ENCODE measurements at places on chromosomes 6 and 20.

- no peak for DNase-seq
Measured at GRCh38 chr6:15631432-15631831, 31.4 kb downstream of the DTNBP1 start.

DNA sequence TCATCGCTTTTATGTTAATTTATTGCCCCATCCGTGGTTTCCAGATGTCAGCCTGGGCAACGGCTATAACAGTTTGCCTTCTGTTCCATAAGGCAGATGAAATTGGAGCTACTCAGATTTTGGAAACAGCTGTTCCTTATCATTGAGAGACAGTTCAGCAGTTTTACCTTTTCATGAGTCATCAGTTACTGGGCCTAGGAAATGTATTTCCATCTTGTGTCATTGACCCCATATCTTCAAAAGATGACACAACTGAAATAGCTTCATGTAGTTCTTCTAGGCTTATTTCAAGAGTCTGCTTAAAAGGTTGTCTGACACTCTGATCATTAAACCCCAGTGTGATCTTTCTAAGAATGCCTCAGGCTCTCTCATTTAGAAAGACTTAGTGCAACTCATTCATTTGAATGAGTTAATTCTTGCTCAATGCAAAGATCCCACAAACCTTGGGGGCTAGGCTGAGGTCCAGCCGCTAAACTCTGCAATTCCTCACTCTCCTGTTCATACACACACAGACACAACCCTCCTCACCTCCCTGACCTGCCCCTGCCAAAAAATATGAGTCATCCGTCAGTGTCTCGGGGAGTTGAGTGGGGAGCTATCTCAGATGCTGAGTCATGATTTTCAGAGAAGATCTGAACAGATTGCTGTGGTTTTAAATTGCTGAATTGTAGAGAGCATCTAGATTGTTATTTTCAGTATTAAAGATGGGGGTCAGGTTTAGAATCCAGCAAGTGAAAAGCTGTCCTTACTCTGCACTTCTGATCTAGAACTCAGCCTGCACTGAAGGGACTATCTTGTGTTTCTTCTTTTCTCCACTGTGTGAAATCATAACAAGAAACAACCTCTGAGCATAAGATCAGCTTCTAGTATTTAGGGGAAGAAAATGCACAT lies 61.8 kb downstream of the RPP40 start:
- no peak for DNase-seq

DNA sequence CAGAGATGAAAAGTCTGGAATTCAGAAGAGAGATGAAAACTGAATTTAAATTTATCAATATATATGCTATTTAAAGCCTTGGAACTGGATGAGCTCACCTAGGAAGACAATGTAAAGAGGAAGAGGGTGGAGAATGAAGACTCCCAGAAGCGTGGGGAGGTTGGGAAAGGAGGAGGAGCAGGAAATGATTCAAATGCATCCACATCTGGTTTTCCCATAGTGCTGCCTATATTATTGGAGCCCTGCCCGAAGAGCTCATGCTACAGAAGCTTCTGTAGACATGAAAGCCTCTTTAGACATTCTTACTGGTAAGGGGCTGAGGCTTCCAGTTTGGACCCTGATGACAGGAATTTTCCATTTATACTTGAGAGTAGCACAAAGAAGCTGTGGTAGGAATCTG lies 19.2 kb downstream of the PDE7B start:
- DNase-seq, result no peak

- no peak for DNase-seq
Measured at GRCh38 chr6:100796049-100796823, 84.9 kb downstream of the ASCC3 start.

DNA sequence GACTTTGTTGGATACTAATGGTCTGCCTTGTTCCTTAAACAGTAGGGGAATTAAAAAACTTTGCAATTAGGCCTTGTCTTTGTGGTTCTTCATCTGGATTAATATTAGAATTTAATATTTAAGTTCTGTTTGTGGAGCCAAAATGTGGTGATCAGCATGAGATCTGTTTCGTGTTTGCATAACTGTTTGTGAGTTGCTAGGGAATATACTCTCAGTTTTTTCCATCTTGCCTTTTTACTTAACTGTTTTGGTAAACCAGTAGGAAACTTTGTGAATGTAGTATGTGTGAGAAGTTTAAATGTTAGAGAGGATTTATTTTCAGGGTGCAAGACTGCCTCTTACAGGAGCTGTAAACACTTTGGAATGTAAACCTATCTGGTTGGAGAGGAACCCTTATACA lies 35.6 kb downstream of the LRRC1 start:
- no peak for DNase-seq

DNA sequence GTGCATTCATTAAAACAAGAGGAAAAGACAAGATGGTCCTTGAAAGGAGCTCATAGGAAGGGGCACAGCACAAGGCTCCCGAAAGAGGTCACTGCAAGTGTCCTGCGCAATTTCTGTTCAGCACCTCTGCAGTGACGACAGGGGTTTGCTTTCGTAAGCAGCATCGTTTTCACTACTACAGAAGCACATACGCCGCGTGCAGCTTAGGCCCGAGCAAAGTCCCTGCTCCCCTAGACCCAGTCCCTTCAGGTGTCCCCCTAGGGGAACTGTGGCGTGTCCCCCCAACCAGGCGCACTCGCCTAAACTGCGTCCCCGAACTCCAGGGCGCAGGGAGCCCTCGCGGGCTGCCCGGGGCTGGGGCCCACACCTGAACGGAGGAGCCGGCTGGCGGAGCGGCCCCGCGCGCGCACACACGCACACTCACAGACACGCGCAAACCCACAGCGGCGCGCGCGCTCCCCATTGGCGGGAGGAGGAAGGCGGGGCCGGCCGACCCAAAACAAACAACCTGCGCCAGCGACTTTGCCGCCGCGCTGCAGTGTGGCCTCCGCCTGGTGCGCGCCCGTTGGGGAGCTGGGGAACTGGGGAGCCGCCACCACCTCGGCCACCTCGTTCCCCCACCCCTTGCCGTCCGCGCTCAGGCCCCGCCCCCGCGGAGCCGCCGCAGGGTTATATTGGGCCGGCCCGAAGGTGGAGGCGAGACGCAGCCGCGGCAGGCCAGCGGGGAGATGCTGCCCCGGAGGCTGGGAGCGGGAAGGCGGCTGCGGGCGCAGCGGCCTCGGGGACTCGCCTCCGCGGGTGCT lies at the start of gene FOXQ1:
FOXQ1 (plus strand) TSS at position 699 of the 803 bp plus-strand sequence. CDS start 607 bp downstream, outside the sequence.
- peak; percentile 51 for DNase-seq

GRCh38 chr6:167571550-167571949 lies 246.7 kb downstream of the TTLL2 start:
- no peak for DNase-seq

- DNase-seq, result no peak
Measured at GRCh38 chr6:150070236-150070818, 1.4 kb upstream of the ULBP3 start.

DNA sequence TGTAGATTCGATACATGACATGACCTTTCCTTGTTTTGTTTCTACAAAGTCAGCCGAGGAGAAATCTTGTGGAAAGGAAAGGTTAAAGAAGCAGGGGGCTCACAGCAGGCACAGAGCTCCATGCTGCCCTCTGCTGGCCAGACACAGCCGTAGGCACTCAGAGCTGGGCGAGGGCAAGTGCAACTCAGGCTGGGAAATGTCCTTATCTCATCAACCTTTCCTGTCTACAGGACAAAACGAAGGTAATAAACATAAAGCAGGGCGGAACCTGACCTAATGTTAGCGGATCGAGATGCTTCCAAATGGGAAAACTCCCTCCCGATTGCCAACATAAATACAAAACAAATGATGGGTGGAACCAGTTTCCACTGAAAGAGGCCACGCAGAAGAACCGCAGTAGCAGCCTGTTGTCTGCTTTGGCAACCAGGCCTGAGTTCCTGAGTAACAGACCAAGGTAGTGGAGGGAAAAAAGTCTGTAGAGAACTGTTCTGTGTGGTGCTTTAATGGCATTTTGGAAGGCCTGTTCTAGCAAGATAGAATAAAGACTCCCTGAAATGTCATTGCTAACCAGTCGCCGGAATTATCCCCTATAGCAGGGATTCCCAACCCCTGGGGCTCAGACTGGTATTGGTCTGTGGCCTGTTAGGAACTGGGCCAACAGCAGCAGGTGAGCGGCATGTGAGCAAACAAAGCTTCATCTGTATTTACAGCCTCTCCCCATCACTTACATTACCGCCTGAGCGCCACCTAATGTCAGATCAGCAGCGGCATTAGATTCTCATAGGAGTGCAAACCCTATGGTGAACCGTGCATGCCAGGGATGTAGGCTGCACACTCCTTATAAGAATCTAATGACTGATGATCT lies 85.2 kb downstream of the MBOAT1 start:
- DNase-seq, result peak; percentile 64

DNA sequence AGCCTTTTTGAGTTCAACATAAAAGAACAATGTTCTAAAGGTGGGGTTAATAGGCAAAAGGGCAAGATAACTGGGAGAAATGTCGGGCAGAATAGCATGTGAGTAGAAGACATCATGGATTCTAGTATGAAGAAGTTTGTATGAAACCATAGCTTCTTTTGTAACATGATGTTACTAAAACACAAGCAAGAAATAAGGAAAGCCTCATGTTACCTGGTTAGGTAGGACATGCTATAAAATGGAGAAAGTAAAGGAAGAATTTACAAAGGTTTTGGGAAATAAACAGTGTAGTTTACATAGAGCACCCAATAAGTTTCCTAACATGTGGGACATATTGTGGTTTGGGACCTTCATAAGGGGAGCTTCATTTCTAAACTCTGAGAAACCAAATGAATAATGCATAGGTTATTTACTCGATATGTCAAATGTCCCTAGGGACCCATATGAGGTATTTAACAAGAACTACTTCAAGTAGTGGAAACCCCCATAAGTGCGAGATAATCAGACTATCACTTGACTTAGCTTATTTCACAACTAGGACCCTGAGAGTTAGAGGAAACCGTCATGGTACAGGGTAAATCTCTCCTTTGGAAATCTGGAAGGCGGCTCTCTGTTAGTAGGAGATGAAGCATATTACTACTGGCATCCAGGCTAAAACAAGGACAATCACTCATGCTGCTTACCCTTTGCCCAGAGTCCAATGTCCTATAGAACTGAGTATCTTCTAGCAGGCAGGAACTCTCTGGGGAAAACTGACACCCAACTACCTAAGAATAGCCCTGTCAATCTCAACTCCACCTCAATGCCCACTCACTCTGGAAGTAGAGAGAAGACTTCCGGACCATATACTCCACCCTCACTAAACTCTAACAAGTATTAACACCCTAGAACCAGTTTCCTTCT lies 57.5 kb downstream of the ILRUN start:
- DNase-seq, result no peak
